ENCODE measurements at places on chromosomes 13 and 19. TPM values are rescaled to one million over a fixed set of nuclear protein-coding genes. Genes with fewer than 3 reads are reported as not detected.

SIGLEC10 gene
- total RNA-seq = 0.32 TPM

- no peak for DNase-seq
These were observed 41.4 kb upstream of the ZNF83 start for GRCh38 chr19:52679598-52679997.

- no peak for DNase-seq
These were observed 7.4 kb upstream of the PGPEP1 start for GRCh38 chr19:18332917-18333530.

DNA sequence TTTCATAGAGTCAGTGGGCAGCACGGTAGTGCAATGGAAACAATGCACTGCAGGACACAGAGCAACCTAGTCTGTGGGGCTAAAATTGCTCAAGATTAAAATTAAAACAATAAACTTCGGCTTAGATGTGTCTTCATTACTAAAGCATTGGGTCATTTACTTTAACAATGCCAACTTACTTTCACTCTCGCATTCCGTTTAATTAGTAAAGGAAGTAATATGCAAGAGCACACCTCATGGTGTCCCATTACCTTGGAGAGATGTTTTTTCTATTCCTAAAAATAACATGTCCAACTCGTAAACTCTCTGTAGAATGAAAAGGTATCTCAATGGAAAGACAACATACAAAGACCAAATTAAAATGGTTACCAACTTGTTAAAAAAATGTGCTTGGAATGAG, 738.4 kb downstream of the PCDH17 start:
- DNase-seq = no peak

DNA sequence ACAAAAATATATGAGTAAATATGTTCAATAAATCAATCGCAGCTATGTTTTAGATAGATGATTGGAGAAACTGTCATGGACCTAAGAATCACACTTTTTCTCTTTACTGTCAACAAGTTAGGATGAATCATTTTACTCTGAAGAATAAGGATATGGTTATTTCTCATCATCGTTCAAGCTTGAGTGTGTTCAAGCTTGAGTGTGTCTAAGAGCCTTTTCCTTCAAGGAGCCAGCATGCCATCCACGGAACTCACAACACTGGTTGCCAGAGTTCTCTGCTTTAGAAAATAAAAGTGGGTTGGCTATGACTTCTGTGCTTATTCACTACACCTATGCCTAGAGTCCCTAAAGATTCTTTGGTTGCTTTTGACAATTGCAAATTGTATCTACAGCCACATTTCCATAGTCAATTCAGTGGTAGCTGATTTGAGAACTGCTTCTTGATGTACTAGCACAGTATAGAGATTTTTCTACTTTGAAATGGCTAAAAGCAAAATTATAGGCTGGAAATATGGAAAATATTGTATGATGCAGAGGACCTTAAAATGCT, 58.1 kb upstream of the SCEL start:
- DNase-seq = no peak

DNA sequence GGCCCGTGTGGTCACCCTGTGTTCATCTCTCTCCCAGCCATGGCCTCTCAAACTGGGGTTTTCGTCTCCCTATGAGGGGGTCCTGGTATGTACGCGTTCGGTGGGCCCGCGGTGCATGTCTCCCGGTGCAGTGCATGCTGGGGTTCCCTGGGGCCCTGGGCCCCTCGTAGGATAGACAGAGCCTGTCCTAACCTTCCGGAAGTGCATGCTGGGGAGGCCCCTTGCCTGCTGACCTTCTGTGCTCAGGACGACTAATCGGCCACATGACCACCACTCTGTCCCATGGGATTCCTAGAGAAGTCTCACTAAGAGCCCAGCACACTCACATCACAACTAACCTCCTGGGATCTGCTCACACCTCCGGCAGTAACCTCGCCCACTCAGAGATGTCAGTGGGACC, 4.9 kb upstream of the USE1 start:
- no peak for DNase-seq

GRCh38 chr13:85640727-85641126, 158.5 kb downstream of the SLITRK6 start:
- no peak for DNase-seq

FFAR3 gene
- total RNA-seq = 5.1 TPM

ABHD8 gene
- total RNA-seq = 10.4 TPM

ZNF575 gene
- 3.3 TPM for total RNA-seq

DNA sequence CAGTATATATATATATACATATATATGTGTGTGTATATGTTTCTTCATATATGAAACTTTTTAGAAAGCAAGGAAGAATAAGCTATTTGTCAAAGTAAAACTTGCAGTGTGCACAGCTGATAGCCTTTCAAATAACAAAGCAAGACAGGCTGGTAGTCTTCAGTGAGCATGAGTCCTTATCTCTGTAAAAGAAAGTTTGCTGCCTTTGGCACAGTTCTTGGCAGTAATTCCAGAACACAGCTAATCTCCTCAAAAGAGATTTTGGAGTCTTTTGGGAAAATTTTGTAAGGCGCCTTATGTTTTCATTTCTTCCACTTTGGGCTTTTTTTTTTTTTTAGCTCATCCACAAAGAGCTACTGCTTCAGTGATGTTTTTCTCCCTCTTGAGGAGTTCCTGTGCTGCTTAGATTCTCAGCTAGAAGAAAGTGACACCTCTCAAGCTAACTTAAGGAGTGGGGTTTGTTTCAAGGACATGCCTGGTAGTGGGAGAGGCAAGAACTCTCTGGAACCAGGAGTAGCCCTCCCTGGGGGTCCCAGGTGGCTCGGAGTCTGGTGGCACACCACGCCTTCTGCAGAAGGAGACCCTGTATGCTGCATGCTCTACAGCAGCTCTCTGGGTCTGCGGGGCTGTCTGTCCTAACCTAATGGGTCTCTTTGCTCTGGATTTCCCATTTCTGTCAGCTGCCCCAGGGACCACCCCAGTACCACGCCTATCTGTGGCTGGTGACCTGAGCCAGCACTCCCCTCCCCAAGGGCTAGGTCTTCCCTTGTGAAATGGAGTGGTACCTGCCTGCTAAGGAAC, 58.8 kb downstream of the TNFRSF19 start:
- DNase-seq = no peak

DNA sequence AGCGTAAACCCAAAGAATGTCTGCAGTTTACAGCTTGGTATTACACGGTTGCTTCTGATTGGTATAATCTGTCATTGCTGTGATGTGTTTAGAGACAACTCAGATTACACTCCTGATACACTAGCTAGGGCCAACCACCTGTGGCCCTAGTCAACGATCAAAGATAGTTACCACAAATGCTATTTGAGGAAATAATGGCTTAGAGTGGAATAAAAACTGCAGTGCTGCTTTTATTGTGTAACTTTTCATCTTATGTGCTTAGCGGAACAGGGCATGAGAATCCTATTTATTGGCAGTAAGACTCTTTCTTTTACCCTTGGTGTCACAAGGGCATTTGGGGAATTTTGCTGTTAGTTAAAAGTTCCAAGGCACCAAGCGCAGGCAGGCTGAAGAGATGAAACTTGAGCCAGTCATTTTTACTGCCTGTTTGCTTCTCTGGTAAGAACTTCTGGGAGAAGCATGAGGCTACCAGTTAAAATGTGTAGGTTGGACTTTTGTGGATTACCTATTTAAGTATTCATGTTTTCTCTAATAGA, 363.3 kb downstream of the KCNRG start:
- no peak for DNase-seq

- DNase-seq = no peak
These were observed 67.0 kb upstream of the SLC15A1 start for GRCh38 chr13:98819382-98820010.

- DNase-seq = no peak
These were observed 40.7 kb upstream of the SERPINE3 start for GRCh38 chr13:51298812-51299211.

DNA sequence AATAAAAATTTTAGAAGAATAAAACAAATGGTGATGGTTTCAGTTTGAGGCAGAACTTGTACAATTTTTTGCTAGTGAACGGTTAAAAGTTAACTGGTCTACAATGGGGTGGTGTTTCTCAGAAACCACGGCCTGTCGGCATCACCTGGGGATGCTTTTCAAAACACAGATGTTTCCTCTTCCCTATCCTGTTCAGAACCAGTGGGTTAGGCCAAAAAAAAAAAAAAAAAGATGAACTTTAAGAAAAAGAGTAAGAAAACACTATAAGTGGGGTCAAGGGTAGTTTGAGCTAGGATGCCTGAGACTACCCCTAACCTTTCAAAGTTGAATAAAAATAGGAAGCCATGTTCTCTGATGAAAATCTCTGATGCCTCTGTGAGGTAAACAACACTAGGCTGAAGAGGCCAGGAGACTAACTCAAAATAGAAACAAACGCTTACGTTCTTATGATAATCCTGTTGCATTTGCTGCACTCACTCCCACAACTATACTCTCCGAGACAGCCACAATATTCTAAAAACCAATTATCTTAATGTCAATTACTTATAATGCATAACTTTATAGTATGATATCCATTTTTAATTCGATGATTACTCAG, 3.3 kb downstream of the MTIF3 start:
- no peak for DNase-seq

- no peak for DNase-seq
These were observed 515 bp upstream of the ATXN8OS start for GRCh38 chr13:70107125-70107497.

GRCh38 chr13:113192902-113193301, 15.6 kb downstream of the PCID2 start:
- no peak for DNase-seq

BCL3 gene
- 124 TPM for total RNA-seq

GRCh38 chr13:53017433-53017970, 11.1 kb upstream of the OLFM4 start:
- DNase-seq = no peak

GRCh38 chr13:94710881-94711560, 1.3 kb downstream of the SOX21 start:
- no peak for DNase-seq

- DNase-seq = no peak
These were observed 162.2 kb downstream of the ABCC4 start for GRCh38 chr13:95138876-95139585.

DNA sequence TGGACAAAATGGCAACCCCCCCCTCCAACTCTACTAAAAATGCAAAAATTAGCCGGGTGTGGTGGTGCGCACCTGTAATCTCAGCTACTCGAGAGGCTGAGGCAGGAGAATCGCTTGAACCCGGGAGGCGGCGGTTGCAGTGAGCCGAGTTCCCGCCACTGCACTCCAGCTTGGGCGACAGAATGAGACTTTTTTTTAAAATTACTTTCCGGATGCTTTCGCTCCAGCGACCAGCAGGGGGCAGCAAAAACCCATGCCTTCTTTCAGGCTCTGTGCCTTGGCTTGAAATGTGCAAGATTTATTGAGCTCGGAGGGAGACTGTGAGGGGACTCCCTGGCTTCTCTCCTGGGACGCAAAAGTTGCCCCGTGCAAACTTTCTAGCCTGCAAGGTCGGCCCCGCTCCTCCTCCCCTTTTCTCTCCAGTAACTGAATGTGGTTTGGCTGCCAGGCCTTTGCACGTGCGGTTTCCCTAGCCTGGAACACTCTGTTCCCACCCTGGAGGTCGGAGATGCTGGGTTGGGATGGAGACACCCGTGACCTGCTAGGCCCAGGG, 61.4 kb upstream of the NFIC start:
- DNase-seq = peak; percentile 79

SELENOV gene
- total RNA-seq = not detected

DNA sequence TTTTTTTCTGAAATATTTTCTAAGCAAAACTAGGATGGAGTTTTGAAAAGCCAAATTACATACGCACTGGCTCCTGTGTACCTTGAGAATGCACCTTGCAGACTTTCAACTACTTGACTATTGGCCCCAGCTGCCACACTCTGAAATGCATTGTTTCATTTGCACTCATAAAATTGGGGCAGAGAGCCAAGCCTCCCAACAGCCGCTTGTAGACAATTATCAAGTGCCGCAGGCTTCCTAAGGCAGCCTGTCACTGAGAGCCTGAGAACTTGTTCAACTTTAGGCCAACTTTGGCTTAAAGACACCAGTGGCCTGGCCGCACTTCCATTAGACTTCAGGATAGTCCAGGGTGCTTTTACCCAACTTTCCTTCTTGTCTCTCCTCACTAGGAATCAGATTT, 115.7 kb upstream of the STARD13 start:
- no peak for DNase-seq

- no peak for DNase-seq
These were observed 160.3 kb downstream of the ITGBL1 start for GRCh38 chr13:101612735-101613134.

DNA sequence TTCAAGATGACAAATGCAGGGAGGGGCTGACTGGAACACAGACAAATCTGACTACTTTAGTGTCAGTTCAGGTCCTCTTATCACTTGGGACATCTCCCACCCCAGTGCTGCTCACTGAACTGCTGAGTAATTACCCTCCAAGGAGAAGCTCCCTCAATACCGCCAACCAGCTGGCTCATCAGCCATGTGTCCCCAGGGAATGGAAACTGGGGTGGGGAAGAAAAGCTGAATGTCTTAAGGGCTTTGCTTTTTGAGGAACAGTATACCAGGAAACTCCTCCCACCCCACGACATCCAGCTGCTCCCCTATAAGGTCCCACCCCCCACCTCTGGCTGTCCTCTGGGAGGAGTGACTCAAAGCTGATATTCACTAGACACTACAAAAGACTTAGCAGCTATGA, 2.0 kb downstream of the ZNF823 start:
- no peak for DNase-seq

DNA sequence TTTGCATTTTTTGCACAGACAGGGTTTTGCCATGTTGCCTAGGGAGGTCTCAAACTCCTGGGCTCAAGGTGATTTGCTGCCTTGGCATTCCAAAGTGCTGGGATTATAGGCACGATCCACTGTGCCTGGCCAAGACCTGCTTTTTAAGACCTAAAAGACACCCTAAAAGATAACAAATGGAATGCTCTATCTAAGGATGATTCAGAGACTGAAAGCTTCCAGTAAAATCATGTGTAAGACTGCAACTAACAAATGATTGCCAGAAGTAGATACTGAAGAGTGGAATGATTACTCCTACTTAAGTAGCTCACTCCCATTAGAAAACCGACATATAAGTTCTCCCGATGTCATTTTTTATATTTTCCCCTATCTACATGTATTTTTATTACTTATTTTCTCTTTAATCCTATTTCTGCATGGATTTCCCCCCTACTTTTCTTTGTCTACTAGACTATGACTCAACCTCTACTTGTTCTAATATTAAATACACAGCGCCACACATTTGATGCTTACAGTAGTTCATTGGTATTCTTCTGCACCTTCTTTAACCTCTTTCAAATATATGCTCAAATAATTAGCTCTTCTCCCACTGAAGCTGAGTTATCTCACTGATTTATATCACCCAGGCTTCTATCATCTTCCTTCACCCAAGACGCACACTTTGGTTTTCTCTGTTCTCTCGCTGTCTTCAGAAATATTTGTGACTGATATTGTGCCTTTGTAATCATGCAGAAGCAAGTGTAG, 32.2 kb upstream of the KLF12 start:
- no peak for DNase-seq

ADM5 gene
- 5.6 TPM for total RNA-seq

ACP7 gene
- total RNA-seq = not detected

GRCh38 chr13:75702476-75702875, 66.3 kb downstream of the LMO7 start:
- DNase-seq = no peak

DNA sequence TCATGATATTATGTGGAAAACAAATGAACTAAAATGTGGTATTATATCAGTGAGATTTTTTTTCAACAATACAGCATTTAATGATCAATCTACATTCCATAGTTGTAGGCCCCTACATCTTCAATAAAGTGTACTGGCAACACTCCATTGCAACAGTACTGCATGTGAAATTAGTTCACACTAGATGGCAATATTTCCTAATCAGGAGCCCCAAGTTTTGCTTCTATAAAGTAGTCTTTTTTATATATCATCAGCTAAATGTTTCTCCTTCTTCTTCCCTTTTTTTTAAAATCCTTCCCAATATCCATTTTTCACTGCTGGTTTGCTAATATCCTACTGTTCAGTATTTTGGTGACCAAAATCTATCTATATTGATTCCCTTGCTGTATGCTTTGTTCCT, 528.3 kb upstream of the ATXN8OS start:
- no peak for DNase-seq

Measured in activated naive CD4-positive, alpha-beta T cell treated with anti-CD3 and anti-CD28 coated beads, Interleukin-2, amount 50 U/mL, for 72 hours (primary cell).